ENCODE measurements at places on chromosomes 1 and 21. TPM values are rescaled to one million over a fixed set of nuclear protein-coding genes. Genes with fewer than 3 reads are reported as not detected.

LAPTM5 gene
- 5.2 TPM for total RNA-seq

DNA sequence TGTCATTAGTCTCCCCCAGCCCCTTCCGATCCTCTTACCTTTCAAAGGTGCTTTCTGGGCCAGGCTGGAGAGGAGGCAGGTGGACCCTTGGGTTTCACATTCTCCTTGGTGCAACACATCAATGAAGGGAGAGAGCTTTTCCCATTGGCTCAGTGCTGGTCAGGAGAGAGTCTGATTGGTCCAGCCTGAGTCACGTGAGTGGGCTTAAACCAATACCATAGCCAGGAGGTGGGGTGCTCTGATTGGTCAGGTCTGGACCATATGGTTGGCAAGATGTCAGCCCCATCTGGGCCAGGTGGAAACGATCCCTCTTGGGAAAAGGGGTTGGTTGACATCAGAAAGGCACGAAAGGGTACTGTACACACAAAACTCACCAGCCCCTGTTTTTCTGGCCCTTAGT, 44.8 kb upstream of the ABCG1 start:
- no peak for DNase-seq

GRCh38 chr1:30811187-30811586, 53.6 kb upstream of the LAPTM5 start:
- DNase-seq: no peak

- DNase-seq: no peak
These were observed 5.1 kb downstream of the CTNNBIP1 start for GRCh38 chr1:9905010-9905409.

DNA sequence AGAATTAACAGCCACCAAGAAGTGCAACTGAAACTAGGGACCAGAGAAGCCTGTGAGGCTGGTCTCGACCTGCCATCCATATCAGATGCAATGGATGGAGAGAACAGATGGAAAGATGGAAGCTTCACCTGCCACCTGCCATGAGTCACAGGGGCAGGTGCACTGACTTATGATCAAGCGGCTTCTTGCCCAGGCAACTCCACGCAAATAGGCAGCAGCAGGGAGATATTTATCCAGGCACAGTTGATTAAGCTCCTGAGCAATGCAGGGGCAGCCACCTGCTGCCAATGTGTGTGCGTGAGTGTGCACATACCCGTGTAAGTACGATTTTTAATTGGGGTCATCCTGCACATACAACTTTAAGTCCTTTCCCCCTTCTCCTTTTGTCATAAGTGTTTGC, 174.2 kb downstream of the PTPRU start:
- no peak for DNase-seq

DNA sequence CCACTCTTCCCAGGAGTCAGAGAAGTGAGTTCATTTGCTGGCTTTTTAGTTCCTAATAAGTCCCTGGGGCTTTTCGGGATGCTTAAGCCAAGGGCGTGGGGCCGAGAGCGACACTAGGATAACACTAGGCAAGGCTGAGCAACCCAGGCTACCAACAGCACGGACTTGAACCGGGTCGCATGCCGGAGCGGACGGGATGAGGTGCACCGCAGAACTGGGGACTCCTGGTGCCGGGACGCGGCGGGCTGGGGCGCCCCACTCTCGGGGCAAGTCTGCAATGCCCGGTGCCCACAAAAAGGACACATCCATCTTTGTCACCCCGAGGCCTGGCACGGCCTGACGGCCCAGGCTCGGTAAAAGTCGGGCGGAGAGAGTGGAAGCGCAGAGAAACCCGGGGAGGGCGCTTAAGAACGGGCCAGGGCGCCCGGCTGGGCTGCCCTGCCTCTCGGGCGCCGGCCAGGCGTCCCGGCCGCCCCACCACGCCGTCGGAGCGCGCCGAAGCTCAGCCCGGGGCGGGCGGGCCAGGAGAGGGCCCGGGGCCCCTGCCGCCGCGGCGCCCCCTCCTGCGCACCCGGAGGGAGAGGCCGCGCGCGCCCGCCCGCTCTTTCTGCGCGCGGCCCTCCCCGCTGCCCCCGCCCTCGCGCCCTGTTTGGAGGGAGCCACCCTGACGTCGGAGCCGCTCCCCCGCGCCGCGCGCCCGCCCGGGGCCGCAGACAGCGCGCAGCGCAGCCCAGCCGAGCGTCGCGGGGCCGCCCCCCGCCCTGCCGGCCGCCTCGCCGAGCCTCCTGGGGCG, at the start of gene NBL1:
NBL1 (plus strand) TSS at position 710 of the 793 bp plus-strand sequence. CDS start 10,720 bp downstream, outside the sequence.
- peak; percentile 84 for DNase-seq

RHCE gene
- total RNA-seq: not detected

- DNase-seq: no peak
These were observed 2.5 kb upstream of the NCF2 start for GRCh38 chr1:183592733-183593132.

DNA sequence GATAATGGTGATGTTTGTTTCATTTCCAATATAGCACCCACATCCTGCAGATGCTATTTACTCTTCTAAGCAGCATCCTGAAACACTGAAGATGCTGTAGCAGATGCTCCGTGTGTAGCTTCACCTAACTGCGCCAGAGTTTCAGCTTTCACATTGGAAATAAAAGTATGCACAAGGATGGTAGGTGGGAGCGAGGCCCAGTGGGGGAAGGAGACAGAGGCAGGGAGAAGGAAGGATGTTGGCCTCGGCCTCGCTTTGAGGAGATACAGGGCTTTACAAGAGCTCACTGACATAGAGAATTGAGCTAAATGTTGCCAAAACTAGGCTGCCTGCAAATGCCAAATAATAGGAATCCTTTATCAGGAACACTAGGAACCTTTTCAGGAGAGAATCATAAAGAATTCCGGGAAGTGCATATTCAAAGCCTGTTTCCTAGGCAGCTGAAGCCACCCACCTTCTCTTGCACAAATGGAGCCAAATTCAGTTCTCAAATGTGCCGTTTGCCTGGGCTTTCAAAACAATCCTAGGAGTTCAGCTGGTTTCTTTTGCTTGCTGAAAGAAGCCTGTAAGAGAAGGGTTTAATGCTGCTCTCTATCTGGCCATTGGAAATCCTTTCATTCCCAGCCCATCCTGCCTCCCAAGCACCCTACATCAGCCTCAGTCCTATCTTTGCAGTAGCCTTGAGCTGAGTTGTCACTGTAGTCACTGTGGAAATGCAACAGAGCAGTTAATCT, 135.4 kb upstream of the ATP1B1 start:
- DNase-seq: no peak

- DNase-seq: peak; percentile 78
These were observed 3.1 kb downstream of the ACAP3 start for GRCh38 chr1:1304331-1305299.

KRTAP19-3 gene
- total RNA-seq: not detected

- DNase-seq: no peak
These were observed 58.7 kb downstream of the ACP6 start for GRCh38 chr1:147611586-147611985.

GRCh38 chr1:215637041-215637573, 70.0 kb downstream of the KCTD3 start:
- DNase-seq: peak; percentile 23

A3GALT2 gene
- total RNA-seq: not detected

- DNase-seq: no peak
These were observed 56.3 kb upstream of the HTR1D start for GRCh38 chr1:23273450-23274133.

DNA sequence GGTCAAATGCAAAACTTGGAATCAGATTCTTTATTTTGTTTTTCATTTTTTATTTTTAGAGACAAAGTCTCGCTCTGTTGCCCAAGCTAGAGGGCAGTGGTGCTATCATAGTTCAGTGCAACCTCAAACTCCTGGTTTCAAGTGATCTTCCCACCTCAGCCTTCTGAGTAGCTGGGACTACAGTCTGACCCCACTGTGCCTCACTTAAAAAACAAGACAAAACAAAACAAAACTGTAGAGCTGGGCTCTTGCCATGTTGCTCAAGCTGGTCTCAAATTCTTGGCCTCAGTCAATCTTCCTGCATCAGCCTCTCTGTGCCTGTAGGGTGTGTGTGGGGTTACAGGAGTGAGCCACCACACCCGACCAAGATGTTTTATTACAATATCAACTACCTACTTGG, 396.0 kb upstream of the USP24 start:
- no peak for DNase-seq

CD1E gene
- total RNA-seq: not detected

Data from transverse colon (tissue), 4 donors.